Activated T-helper 1 cell treated with anti-CD3 and anti-CD28 coated beads, Interleukin-12 subunit alpha, Interleukin-12 subunit beta, Interleukin-2, Interleukin-4 antibody, amounts not matched to agents 30 ng/mL and 10 ng/mL and 1 ng/mL, durations not matched to agents 14 hours and 24 hours and 36 hours (primary cell): ENCODE measurements at places on chromosomes 5 and 9. TPM values are rescaled to one million over a fixed set of nuclear protein-coding genes. Genes with fewer than 3 reads are reported as not detected.
A peak's percentile ranks its signal among the peaks of the same experiment; 100 is the strongest.

DNA sequence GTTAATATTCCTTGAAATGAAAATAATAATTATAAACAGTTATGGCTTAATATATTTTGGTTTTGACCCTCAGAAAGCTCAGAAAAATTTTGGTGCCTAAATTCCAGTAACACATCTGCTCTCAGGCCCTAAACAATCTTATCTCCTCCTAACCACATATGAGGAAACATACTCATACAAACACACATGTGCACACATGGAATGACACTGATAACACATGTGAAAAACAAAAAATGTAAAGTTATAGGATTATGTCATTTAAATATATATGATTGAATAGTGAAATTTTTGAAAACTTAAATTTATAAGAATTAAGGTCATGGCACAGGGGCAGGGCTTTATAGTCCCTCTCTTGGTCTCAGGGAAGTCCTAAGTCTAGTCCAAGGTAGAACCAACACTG, 127.2 kb upstream of the TRPC7 start:
- H3K4me3 ChIP-seq, result no peak overlapping the region
- no peak overlapping the region for H3K27ac ChIP-seq
- no peaks in the 10 kb centered on the region for H3K36me3 ChIP-seq
- no peaks in the 10 kb centered on the region for H3K4me1 ChIP-seq
- H3K27me3 ChIP-seq, result peaks cover 2% of the 10 kb centered on the region

SHC3 gene
- total RNA-seq, result not detected in 2 replicates

SLC34A1 gene
- total RNA-seq, result 0.26 TPM in 1 of 2 replicates, not detected in the other

GRCh38 chr9:72292256-72292682, 72.7 kb downstream of the ZFAND5 start:
- peaks cover 6% of the 10 kb centered on the region for H3K4me1 ChIP-seq
- H3K36me3 ChIP-seq, result no peaks in the 10 kb centered on the region
- no peak overlapping the region for H3K27ac ChIP-seq
- peaks cover 18% of the 10 kb centered on the region for H3K27me3 ChIP-seq

- H3K4me1 ChIP-seq, result peaks cover 7% of the 10 kb centered on the region
- H3K27ac ChIP-seq, result no peak overlapping the region
- DNase-seq, result peak; percentile 42
- no peak overlapping the region for H3K4me3 ChIP-seq
- no peaks in the 10 kb centered on the region for H3K27me3 ChIP-seq
Measured at GRCh38 chr9:35728041-35728971, 3.7 kb downstream of the TLN1 start.

GRIN3A gene
- total RNA-seq, result not detected in 2 replicates

IFNK gene
- total RNA-seq, result not detected in 2 replicates

DNA sequence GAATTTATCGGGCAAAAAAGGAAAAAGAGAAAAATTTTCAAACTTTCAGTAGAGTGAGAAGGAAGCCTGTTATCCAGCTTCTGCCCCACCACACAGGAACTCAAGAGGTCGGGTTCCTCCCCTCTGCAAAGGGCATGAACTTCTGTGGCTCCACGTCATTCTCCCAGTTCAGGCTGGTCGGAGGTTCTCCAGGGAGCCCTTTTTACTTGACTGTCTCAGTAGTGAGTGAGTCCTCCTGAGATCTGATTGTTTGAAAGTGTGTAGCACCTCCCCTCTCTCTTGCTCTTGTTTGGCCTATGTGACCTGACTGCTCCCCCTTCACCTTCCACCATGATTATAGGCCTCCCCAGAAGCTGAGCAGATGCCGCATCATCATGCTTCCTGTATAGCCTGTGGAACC, 9.7 kb downstream of the SPINK1 start:
- H3K4me3 ChIP-seq, result no peak overlapping the region
- no peak for DNase-seq
- peaks cover 9% of the 10 kb centered on the region for H3K27me3 ChIP-seq
- no peaks in the 10 kb centered on the region for H3K36me3 ChIP-seq

DBN1 gene
- total RNA-seq, result 13.1 and 14.4 TPM in 2 replicates

ST6GALNAC4 gene
- 30.8 and 31.6 TPM in 2 replicates for total RNA-seq

DNA sequence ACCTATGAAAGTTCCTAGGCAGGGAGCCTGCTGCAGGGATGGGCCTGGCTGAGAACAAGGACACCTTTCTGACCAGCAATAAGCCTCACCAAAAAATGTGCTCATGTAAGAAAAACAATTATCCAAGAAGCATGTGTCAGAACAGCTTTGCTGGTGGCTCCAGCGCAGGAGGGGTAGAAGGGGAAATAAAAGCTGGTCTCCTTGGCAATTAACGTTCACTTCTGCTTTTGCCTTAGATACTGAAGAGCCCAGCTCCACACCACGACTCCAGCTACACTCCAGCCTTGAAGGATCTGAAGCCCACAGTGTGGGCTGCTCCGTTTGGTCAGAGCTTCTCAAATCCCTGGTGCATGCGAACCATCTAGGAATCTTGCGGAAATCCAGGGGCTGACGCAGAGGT, 107.6 kb upstream of the PHYKPL start:
- DNase-seq, result no peak
- H3K27ac ChIP-seq, result no peak overlapping the region
- no peaks in the 10 kb centered on the region for H3K4me1 ChIP-seq
- no peak overlapping the region for H3K4me3 ChIP-seq

PNPLA7 gene
- total RNA-seq, result 0.71 and 1.2 TPM in 2 replicates

GRCh38 chr5:39912906-39913305, 488.1 kb upstream of the DAB2 start:
- H3K4me3 ChIP-seq, result no peak overlapping the region
- peaks cover 6% of the 10 kb centered on the region for H3K27me3 ChIP-seq
- H3K27ac ChIP-seq, result no peak overlapping the region
- DNase-seq, result no peak
- H3K36me3 ChIP-seq, result no peaks in the 10 kb centered on the region

DNA sequence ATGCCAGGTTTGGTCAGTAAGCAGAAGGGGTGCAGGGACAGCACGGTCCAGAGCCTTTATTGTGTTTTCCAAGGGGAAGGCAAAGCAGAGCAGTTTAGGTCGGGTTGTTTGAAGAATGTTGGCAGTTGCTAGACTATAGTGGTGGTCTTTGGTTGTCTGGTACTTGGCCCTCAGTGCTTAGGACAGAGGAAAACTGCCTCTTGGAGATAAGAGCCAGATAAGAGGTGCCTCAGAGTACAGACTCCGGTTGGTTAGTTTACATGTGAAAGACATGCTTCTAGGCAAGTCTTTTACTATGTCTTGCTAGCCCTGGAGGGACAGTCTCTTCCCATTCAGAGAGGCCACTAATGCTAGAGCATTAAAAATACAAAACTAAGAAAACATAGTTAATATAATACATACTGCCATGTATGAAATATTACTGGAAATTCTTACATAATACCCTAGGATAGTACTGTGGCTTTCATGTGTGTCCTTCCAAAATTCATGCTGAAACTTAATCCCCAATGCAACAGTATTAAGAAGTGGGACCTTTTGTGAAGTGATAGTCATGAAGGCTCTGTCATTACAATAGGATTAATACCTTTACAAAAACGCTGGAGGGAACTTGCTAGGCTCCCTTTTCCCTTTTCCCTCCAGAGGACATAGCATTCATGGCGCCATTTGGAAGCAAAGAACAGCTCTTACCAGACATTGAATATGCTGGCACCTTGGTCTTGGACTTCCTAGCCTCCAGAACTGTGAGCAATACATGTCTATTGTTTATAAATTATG, 280.4 kb downstream of the TMEM167A start:
- no peak for DNase-seq
- H3K4me1 ChIP-seq, result no peaks in the 10 kb centered on the region
- H3K27ac ChIP-seq, result no peak overlapping the region
- H3K27me3 ChIP-seq, result peaks cover 9% of the 10 kb centered on the region

PCDHGA10 gene
- 0.10 and 0.13 TPM in 2 replicates for total RNA-seq

OSMR gene
- total RNA-seq, result not detected in 2 replicates

GRCh38 chr5:72845889-72846288, 29.4 kb downstream of the TNPO1 start:
- DNase-seq, result no peak
- peaks cover 27% of the 10 kb centered on the region for H3K4me1 ChIP-seq
- H3K27ac ChIP-seq, result no peak overlapping the region
- no peak overlapping the region for H3K4me3 ChIP-seq
- peaks cover 7% of the 10 kb centered on the region for H3K36me3 ChIP-seq

DNA sequence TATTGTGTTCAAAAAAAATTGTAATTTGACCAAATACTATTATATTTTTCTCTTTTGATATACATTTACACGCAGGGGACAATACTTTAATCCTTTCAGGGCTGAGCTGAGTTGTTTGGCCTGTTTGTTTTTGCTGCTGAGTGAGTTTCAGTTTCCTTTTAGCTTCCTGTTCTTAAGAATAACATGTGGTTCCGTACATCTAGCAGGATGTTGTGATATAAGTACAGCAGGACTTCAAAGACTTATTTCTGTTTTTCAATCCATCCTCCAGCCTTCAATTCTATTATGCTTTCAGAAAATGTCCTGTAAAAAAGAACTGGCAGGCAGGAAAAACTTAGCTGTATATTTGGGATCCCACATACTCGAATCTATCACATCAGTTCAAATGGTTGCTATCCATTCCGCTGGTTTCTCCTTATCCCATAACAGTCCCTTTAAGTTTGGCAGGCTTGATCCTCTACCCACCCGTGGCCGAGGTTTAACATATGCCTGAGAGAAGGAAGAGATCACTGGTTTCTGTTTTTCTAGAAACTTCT, 1037.3 kb upstream of the ACO1 start:
- H3K27me3 ChIP-seq, result no peaks in the 10 kb centered on the region
- peak; percentile 27 for DNase-seq
- peaks cover 10% of the 10 kb centered on the region for H3K36me3 ChIP-seq
- peak overlapping the region; percentile 88 for H3K27ac ChIP-seq

DNA sequence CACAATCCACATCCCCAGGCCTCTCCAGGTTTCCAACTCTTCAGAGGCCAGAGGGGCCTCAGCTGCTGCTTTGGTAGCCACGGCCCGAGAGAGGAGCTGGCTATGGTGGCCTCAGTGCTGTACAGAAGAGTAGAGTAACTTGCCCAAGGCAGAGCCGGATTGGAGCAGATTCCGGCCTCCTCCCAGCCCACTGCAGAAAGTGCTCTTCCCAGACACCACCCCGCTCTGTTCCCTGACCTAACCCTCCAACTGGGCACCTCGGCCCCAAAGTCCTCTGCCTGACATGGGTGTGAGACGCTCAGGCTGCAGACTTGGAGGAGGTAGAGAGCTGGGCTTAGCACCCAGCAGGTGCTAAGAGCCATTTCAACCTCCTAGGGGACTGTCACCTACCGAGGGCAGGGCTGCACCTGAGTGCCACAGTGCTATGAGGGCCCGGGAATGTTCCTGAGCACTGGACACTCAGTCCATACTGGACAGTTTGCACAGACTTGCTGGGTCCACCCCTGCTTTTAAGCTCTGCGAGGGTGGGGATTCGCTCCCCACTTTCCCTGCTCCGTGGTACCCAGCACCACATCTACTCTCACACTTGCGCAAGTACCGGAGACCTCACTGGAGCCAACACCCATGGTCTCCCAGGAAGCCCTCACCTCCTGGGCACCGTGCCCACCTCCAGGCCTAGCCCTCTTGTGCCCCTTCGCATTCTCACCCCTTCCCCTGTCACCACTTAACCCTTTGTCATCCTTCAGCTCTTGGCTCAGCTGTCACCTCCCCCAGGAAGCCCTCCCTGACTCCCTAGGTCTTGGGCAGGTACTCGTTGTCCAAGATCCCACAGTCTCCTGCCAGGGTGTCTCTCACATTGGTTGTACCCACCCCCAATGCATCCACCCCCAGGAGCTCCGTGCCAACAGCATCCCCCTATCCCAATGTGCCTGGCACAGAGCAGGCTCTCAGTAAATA, 49.8 kb downstream of the DBH start:
- H3K36me3 ChIP-seq, result no peaks in the 10 kb centered on the region
- no peak for DNase-seq
- H3K4me3 ChIP-seq, result no peak overlapping the region
- peaks cover 10% of the 10 kb centered on the region for H3K4me1 ChIP-seq

DNA sequence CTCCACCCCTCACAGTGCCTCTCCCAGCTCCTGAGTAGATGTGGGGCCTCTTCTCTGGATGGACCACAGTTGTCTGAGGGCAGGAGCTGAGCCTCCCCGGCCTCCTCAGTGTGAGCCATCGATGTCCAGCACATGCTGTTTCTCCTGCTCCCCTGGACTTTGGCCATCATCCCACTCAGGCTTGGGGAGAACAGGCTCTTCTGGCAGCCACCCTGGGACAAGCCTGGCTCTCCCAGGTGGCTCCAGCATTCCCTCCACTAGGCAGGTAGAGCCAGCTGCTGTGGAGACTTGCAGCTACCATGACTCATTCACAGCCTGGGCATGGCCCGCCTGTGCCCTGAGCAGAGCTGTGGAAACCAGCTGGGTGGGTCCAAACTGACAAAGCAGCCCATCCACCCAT, 77.0 kb downstream of the CSNK1A1 start:
- no peak overlapping the region for H3K27ac ChIP-seq
- no peaks in the 10 kb centered on the region for H3K36me3 ChIP-seq
- H3K4me3 ChIP-seq, result no peak overlapping the region
- DNase-seq, result no peak

DNA sequence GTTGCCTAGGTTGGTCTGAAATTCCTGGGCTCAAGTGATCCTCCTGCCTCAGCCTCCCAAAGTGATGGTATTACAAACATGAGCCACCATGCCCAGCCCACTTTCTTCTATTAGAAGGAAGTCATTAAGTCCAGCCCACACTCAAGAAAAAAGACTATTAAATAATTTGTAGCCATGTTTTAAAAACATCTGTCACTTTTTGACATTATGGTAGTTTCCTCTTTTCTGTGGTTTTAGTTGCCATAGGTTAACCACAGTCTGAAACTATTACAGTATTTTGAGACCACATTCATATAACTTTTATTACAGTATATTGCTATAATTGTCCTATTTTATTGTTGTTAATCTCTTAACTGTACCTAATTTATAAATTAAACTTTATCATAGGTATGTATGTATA, 31.9 kb upstream of the C5orf24 start:
- no peaks in the 10 kb centered on the region for H3K27me3 ChIP-seq
- H3K27ac ChIP-seq, result no peak overlapping the region
- DNase-seq, result no peak
- H3K4me1 ChIP-seq, result peaks cover 9% of the 10 kb centered on the region
- H3K36me3 ChIP-seq, result peaks cover 33% of the 10 kb centered on the region
- no peak overlapping the region for H3K4me3 ChIP-seq

DNA sequence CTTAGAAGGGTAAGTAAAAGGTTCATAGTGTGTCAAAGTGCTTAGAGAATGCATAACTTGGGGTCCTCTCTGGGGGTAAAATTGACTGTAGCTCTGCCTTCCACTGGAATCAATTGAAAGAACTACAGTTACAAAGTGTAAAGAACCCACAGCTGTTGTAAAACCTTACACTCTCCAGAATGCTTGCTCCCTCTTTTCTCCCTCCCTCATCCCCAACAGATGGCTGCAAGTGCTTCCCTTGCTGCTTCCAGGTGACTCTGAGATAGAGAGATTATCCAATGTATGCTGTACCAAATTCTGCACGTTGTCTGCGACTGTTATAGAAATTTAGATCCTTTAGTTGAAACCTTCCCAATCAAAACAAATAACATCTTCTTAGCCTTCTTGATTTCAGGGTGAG, 126.0 kb downstream of the STK32A start:
- H3K27ac ChIP-seq, result no peak overlapping the region
- no peaks in the 10 kb centered on the region for H3K36me3 ChIP-seq
- H3K27me3 ChIP-seq, result no peaks in the 10 kb centered on the region
- H3K4me1 ChIP-seq, result no peaks in the 10 kb centered on the region
- no peak for DNase-seq
